ENCODE measurements at places on chromosomes 12 and 14.
A peak's percentile ranks its signal among the peaks of the same experiment; 100 is the strongest.

DNA sequence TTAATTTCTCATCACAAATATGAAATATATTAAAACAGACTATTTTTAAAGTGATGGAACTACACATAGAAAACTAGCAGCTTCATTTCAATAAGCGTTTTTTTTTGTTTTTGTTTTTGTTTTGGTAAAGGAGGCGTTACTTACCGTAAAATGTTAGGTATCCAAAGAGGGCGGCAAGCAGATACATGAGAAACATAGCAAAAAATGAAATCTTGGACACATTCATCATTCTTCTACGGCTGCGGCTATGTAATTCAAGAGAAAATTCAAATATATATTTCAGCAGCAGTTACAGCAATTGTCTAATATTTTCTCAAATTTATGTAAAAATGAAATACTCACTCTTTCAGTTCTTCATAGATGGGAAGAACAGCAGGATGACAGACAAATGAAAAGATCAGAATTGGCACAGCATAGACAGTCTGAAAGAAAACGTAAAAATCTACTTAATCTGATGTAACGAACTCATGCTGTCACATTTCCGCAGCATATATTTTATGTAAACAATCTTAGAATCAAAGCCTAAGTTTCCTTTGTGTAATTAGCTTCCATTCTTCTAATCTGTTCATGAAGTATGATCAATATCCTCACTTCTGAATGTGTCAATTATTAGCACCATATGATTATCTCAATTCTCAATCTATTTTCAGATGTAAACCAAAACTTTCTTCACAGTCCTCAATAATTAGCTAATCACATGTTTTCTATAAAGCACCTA is 8.8 kb downstream of the SLC38A2 start:
- DNase-seq = no peak

DNA sequence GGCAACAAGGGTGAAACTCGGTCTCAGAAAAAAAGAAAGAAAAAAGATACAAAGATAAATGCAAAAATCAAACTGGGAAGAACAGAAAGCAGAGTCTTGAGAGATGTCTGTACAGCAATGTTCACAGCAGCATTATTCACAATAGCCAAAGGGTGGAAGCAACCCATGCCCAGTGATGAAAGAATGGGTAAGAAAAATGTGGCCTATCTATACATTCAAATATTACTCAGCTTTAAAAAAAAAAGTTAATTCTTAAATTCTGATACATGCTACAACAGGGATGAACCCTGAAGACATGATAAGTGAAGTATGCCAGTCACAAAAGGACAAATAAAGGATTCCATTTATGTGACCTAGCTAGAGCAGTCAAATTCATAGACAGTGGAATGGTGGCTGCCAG is 33.7 kb downstream of the SPPL3 start:
- DNase-seq = no peak

- DNase-seq = peak; percentile 76
These were observed 63.2 kb downstream of the ERGIC2 start for GRCh38 chr12:29317556-29318363.

DNA sequence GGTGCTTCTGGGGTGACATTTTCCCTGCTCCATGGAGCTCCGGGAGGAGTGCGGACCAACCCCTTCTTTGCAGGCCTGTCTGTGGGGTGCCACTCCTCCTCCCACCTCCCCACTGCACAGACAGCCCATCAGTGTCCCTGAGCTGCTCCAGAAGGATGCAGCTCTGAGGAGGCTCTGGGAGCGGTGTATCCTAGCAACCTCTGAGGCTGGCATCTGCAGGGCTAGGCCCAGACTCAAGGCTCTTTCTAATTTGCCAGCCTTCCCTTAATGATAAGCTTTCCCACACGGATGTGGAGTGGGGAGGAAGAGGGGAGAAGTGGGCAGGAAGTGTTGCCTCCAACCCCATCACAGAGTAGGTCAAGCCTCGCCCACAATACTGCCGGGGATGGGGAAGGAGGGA is 59.7 kb downstream of the CALM1 start:
- DNase-seq = no peak

DNA sequence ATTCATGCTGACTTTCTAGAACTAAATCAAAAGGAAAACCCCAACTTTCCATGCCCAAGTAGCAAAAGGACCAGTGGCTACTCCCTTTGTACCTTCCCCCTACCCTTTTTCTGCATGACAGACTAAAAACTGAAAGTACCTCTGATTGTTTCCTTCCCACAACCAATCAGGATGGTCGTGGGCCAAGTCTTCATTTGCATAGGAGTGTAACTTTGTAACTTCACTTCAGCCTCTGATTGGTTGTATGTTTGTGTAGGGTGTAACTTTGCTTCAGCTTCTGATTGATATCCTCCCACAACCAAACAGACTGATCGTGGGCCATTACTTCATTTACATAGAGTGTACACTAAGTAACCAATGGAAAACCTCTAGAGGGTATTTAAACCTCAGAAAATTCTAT is 96.5 kb downstream of the DENND5B start:
- DNase-seq = no peak

Data from choroid plexus epithelial cell (primary cell).